ENCODE measurements at places on chromosomes 1 and 21.

DNA sequence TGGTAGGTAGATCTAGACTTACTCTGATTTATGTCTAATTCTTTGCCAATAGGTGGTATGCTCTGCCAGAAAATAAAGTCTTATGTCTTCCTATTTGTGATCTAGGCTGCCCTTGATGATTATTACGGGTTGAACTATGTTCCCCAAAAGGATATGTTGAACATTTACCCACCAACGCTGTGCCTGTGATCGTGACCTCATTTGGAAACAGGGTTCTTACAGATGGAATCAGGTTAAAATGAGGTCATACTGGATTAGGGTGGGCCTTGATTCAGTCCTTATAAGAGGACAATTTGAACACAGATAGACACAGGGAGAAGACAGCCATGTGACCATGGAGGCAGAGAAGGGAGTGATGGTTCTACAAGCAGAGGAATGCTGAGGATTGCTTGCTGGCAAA, 95.1 kb upstream of the BCAR3 start:
- DNase-seq: no peak

DNA sequence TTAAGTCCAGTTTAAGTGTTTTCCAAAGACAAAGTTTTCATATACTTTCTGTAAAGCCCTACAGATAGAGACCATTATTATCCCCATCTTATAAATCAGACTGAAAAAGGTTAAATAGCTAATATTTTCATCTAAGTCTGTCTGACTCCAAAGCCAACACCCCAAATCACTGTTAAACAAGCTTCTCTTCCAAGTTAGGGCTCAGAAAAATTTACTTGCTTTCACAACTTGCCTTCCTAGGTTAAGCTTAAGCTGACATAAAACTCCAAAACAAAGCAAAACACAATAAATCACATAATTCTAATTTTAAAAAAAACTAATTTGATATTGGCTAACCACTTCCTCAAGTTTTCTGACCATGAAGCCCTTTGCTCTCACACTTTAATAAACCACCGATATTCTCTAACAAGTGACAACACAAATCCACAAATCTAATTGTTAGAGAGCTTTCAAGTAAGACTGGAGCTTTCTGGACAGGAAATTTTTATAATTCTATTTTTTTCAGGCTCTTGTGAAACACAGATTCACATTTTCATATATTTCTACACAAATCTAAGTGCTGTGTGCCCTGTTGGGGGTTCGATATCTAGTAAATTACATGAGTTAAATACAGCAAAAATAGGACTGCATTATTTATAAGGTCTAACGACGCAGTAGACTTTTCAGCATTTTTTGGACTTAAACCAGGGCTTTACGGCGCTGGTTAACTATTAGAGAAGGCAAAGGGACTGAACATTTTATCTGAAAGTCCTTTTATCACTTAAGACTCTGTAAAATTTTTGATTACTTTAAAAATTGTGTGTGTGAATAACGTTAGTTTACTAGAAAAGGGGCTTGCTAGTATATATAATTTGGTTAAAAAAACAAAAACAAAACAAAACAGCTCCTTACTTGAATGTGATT, 2.1 kb downstream of the GNG12 start:
- DNase-seq: no peak

- no peak for DNase-seq
These were observed 55.0 kb downstream of the KCNJ15 start for GRCh38 chr21:38311765-38312164.

DNA sequence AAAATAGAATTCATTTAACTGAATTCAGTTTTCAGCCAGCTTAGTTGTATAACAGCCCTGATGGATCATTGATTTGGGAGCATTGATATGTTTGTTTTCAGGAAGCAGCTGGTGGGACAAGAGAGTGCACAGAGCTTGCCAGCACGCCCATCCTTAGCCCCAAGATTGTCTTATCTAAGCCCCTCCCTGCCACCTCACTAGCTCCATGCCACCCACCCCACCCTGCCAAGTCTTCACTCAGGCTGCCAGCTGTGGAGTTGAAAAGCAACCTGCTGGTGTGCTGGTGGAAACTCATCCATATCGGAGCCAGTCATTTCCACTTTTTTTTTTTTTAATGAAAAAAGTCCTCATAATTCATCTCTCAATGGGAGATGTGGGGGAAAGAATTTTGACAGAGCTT, 11.8 kb downstream of the KIRREL1 start:
- DNase-seq: no peak

DNA sequence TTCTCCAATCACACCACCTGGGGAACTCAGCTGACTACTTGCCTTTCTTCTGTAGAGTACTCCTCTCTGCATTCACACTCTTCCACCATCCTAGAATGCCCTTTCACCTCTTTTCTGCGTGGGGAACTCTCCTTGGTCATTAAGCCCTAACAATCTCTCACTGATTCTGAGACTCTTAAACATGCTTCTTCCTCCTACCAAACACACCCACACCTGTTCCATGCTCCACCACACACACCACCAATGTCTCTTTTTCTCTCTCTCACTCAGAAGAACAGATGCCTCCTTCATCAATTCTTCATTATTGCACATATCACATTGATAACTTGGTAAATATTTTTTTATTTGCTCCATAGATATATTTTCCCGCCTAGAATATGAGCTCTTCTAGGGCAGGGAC, 53.6 kb downstream of the WARS2 start:
- no peak for DNase-seq
